ENCODE measurements at places on chromosomes 11 and 22.
A peak's percentile ranks its signal among the peaks of the same experiment; 100 is the strongest.

- no peak for DNase-seq
These were observed 8.9 kb downstream of the SULT4A1 start for GRCh38 chr22:43853328-43853931.

GRCh38 chr11:112793416-112793815 is 167.8 kb upstream of the NCAM1 start:
- no peak for DNase-seq

GRCh38 chr11:22169833-22170232 is 23.1 kb upstream of the ANO5 start:
- DNase-seq = no peak

- no peak for DNase-seq
These were observed 9.5 kb upstream of the CREB3L1 start for GRCh38 chr11:46267930-46268329.

DNA sequence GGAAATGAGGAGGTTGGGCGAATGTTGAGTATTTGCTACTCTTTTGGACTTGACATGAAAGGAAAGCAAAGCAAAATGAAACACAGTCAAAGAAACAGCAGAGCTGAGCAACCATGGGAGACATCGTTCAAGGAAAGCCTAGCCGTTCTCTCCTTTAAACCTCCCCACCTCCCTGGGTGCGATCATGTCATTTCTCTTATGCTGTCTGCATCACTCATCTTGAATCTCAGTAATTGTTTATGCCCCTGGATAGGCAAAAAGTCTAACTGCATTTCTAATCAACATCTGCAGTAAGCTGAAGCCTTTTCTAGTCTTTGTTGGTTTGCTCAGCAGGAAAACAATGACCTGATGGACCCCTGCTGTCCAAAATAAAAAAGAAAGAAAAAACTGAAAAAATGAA is 107.0 kb downstream of the MSANTD4 start:
- DNase-seq = peak; percentile 49

GRCh38 chr22:49326558-49326957 is 501.1 kb downstream of the BRD1 start:
- no peak for DNase-seq

GRCh38 chr11:135036488-135037297 is 624.7 kb upstream of the B3GAT1 start:
- DNase-seq = no peak

DNA sequence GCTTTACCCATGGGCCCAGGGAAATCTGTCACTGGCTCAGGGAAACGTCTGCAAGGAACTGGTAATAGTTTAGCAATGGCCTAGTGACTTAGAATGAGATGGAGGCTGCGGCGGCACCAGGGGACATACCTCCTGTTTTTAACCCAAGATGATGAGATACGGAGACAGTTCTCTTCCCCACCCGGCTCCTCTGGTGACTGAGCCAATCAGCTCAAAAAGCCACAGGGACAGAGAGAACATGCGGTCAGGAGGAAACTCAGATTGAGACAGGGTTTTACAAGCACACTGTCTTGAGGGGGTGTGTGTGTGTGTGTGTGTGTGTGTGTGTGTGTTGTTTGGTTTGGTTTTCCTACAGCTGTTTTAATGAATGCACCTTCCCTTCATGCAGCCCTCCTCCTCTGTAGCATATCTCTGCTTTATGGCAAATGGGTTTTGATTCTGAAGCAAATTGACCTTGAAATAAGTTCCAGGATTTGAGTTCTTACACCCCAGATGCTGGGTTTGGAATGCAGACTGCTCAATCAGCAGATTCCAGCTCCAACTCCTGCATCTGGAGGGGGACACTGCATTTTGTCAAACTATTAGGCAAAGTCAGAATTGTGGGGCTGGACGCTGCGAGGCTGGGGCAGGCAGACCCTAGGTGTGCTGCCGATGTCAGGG is 246.2 kb downstream of the NTM start:
- DNase-seq = no peak

DNA sequence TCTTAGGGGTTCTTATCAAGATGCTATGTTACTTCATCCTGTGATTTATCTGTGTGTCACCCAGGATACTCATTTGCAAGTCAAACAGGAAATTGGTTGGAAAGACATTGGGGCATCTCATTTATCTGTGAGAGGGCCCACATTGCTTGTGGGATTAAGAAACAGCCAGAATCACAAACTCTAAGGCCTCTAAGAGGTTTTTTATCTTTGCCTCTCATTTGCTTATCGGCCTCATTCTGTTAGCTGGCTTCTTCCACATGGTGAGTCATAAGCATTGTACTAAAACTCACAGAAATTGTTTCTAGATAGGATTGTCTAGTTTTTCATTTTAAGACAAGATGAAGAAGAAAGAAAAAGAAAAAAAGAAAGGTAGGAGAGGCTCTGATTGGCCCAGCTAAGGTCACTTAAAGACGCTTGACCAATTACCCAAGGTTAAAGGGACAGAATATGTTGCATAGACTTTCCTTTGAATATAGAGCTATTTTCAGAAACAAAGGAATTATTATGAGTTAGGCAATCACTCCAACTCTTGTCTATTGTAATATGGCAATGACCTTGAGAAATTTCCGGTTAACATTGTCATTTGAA is 121.9 kb downstream of the ARHGAP42 start:
- no peak for DNase-seq

DNA sequence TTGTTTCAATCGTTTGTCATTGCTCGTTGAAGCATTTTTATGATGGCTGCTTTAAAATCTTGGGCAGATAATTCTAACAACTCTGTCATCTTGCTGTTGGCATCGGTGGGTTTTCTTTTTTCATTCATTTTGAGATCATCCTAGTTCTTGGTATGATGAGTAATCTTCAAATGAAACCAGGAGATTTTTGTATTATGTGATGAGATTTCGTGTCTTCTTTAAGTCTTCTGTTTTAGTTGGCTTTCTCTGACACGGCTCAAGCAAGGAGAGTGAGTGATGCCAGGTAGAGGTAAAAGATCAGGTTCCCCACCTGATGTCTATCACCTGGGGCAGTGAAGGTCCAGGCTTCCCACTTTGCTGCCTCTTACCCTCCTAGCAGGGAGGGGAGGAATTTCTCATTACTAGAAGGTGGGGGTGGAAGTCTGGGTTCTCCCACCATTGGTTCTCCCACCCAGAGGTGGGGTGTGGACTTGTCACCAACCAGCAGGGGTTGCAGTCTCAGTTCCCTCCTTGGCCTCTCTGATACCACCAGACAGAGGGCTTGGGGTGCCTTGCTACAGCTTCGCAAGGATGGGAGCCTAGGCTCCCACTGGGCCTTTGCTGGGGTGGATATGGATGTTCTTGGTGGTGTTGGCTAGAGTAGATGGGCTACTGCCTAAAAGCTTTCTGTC is 12.9 kb downstream of the CDC45 start:
- DNase-seq = no peak

GRCh38 chr11:105937331-105937730 is 84.7 kb downstream of the MSANTD4 start:
- no peak for DNase-seq

- no peak for DNase-seq
These were observed 788 bp downstream of the LIN7C start for GRCh38 chr11:27505781-27506180.

- no peak for DNase-seq
These were observed 7.8 kb downstream of the TTC38 start for GRCh38 chr22:46275455-46276122.

GRCh38 chr11:680970-681369 is 14.1 kb downstream of the DEAF1 start:
- DNase-seq = no peak

DNA sequence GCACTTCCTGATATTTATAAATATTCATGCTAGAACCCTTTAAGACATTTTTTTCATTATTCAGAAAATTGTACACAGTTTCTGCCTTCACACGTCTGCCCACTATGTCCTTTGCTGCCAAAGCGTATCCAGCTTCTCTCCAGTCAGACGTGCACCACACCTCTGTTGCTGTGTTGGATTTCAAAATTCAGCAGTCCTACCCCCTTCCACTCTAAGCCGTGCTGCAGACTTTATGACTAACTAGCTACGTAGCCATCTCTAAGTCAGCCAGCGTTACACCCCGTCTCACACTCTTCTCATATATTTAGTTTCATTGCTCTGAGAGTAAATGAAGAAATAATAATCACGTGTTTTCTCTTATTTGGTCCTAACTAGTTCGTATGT is 28.2 kb upstream of the OPCML start:
- DNase-seq = no peak

GRCh38 chr22:42608823-42609361 is 5.8 kb downstream of the POLDIP3 start:
- DNase-seq = peak; percentile 81

DNA sequence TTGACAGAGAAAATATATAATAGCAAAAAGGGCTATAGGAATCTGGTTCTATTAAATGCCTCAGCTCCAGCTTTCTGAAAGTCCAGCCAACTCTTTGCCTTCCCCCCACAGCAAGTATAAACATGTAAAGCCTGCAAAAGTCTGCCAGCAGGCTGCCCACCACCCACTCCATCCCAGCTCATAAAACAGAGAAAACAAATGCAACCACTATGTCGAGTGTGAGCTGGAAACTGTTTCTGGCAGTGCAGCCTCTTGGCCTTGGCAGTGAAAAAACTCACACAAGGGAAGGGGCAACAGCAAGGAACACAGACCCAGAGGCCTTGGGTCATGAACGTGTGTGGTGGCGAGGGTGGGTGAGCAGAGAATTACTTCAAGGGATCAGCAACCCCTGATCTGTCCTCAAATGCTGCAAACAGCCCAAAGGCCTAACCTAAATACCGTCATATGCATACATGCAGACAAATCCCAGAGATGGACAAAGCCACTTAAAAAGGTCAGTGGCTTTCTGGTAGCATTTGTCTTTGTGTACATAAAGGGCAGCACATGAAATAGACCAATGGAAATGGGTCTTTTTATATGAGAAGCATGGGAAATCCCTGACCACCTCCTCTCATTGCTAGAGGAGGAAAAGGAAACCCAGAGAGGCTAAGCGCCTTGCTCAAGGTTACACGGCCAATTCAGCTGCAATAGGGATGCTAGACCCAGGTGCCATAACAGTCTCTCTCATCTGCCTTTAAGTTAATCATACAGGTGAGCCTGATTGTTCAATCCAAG is 74.8 kb downstream of the NAT10 start:
- DNase-seq = no peak

DNA sequence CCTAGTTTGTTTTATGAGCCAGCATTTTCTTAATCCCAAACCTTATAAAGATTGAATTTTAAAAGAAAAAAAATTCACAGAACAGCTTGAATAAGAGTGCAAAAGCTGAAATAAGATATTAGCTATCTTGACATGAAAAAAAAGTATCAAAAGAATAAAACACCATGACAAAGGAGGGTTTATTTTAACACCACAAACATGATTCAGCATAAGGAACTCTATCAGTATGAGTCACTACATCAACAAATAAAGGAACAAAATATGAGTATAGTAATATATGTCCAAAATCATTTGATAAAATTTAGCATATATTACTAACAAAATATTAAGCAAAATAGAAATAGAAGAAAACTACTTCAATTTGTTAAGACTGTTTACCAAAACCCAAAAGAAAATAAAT is 9.6 kb upstream of the LMO1 start:
- DNase-seq = no peak

GRCh38 chr22:24224468-24224867 is 20.4 kb downstream of the GGT5 start:
- DNase-seq = no peak

DNA sequence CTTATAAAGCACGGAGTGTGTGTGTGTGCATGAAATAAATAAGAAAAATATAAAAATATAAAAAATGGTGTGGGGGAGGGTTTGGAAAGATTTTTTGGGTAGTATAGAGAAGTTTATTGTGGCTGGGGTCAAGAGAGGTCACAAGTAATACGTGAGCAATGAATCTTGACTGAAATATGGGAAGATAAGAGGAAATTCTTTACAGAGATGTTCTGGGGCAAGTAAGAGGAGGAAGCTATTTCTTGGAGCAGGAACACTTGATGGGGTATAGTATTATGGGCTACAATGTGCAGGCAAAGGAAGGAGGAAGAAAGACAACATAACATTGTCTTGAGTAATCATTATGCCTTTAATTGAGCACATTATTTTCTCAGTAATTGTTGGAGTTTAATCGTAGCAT is 2.1 kb downstream of the HBD start:
- no peak for DNase-seq
